Right ventricle myocardium superior (tissue), 1 donor: ENCODE measurements at places on chromosomes 2 and 18.

GRCh38 chr2:190972846-190973245 lies 41.1 kb downstream of the STAT1 start:
- DNase-seq: no peak

GRCh38 chr18:29653671-29654215 lies 1388.8 kb downstream of the DSC3 start:
- DNase-seq: no peak

- DNase-seq: peak; percentile 74
Observed at GRCh38 chr2:65316072-65316471, 88.4 kb downstream of the ACTR2 start.

DNA sequence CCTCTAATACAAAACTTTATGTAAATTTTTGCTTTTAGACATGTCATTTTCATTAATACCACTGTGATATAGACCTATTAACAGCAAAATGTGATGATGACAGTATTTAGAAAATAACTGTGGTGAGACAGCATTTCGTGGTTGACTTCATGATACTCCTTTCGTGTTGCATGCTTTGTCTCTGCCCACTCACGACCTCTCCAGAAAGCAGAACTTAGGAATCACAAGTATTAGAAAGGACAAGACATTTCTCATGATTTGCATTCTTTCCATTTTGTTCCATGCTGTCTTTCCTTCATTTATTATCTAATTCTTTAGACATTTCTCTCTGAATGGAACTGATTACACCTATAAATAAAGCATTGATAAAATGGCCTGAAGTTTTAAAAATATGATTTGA lies 85.2 kb upstream of the POU3F3 start:
- DNase-seq: no peak

DNA sequence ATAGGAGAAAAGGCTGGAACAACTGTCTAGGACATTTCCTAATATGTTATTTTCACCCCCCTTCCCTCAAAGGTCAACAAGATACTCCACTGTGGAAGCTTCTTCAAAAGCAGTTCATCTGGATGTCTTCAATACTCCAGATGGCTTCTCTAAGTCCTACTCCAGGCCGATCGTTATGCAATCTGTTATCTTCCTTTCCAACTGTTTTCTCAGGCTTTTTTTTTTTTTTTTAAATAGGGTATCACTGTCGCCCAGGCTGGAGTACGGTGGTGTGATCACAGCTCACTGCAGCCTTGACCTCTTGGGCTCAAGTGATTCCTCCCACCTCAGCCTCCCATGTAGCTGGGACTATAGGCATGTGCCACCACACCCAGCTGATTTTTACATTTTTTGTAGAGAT lies 26.3 kb downstream of the ATP8B1 start:
- DNase-seq: no peak

DNA sequence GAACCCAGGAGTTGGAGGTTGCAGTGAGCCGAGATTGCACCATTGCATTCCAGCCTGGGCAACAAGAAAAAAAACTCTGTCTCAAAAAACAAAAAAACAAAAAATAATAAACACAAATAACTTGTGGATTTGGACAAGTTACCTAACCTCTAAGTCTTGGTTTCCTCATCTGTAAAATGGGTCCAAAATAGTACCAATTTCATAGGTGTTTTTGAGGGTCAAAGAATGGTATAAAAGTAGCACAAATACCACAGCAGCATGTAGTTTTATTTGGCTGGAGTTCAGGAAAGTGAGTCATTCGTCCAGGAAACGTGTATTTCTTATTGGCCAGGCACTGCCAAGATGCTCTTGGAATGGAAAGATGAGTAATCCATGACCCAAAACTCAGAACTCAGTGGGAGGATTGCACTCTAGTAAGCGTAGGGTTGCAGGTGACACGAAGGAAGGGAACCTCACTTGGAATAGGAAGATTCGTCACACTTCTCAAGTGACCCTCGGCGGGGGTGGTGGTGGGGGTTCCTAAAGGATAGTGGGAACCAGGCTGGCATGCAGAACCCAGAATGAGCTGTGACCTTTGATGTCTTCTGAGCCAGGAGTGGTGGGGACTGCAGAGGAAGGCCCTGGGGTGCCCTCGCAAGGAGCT lies 24.4 kb downstream of the GRHL1 start:
- no peak for DNase-seq

- no peak for DNase-seq
Observed at GRCh38 chr2:66948234-66948633, 448.9 kb upstream of the ETAA1 start.

GRCh38 chr2:217478831-217479455 lies 523.9 kb downstream of the TNS1 start:
- no peak for DNase-seq

- no peak for DNase-seq
Observed at GRCh38 chr2:122822319-122822718, 1066.9 kb downstream of the TSN start.

DNA sequence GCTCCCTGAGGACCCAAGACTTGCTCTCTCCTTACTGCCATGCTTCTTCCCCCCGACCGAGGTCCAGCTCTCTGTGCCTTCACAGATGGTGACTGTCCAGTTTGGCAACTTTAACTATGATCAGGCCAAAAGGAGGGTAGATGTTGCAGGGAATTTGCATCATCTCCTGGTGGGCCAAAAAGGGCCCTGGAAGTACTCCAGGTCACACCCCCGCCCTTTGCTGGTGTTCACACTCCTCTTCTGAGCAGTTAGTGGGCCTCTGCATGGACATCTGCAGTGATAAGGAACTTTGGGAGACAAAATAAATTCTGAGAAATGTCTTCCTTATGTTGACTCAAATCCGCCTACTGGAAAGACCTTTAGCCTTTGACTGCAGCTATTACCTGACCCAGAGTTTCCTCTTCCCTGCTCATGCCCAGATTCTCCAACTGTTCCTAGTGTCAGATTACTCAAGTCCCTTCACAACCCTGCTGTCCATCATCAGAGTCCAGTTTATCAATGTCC lies 234.4 kb downstream of the LOXHD1 start:
- DNase-seq: no peak

DNA sequence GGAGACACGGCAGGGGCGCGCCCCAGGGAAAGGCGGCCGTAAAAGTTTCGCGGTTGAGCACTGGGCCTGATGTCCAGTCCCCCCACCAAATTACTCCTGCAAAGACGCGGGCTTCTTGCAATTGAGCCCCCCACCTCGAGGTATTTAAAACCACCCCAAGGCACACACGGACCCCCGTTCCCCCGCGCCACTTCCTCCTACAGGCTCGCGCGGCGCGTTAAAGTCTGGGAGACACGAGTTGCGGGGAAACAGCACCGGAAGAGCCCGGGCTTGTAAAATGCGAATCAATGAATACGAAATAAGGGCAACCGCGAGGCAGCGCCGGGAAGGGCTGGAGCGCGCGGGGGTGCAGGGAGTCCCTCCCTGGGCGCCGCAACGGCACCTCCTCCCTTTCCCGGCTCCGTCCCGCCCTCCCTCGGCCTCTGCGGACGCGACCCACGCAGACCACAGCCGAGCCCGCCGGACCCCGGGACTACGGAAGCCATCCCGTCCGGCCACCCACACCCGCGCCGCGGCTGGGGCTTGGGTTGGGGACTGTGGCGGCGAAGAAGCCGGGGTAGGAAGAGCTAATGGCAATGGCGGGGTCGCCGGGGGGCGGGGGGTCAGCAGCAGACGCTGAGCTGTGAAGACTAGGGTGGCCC lies 918 bp upstream of the NETO1 start:
- no peak for DNase-seq

- no peak for DNase-seq
Observed at GRCh38 chr2:85441864-85442263, 23.4 kb downstream of the SH2D6 start.

- DNase-seq: no peak
Observed at GRCh38 chr2:181465676-181466375, 8.6 kb downstream of the ITGA4 start.

DNA sequence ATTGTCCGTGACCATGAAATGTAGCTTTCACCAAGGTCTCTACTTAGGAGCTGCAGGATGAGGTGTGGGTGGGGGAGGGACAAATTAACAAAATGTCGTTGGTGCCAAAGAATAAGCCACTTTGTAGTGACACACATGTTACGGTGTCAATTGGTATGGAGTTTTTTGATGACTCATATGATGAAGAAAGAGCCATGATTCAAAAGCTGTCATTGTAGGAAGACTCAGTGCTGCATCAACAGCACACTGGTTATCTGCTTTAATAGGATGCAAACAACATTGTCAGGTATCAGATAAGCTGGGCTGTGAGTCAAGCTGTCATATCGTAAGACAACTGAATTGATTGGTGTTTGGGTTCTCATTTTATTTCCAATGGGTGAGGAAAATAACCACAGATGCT lies 36.6 kb upstream of the BOD1L2 start:
- no peak for DNase-seq

GRCh38 chr2:52404046-52404445 lies 1363.6 kb upstream of the CHAC2 start:
- no peak for DNase-seq

DNA sequence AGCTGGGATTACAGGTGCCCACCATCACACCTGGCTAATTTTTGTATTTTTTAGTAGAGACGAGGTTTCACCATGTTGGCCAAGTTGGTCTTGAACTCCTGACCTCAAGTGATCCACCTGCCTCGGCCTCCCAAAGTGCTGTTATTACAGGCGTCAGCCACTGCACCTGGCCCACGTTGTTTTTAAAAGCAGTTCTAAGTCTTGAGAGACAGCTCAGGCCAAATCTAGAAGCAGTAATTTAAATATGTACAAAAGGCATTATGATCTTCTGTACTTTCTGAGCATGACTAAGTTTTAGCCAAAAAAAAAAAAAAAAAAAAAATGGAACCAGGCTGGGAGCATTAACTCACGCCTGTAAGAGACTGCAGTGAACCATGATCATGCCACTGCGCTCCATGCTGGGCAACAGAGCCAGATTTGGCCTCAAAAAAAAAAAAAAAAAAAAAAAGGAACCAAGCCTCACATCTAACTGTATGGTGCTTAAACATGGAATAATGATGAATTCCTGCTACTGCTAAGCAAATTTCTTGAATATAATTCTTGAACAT lies 4.0 kb downstream of the ABHD3 start:
- DNase-seq: no peak

- no peak for DNase-seq
Observed at GRCh38 chr18:53644799-53645471, 579.5 kb downstream of the MBD2 start.

GRCh38 chr2:220466251-220466691 lies 838.8 kb downstream of the SLC4A3 start:
- DNase-seq: no peak

GRCh38 chr2:215787025-215787424 lies 226.3 kb downstream of the MREG start:
- no peak for DNase-seq

DNA sequence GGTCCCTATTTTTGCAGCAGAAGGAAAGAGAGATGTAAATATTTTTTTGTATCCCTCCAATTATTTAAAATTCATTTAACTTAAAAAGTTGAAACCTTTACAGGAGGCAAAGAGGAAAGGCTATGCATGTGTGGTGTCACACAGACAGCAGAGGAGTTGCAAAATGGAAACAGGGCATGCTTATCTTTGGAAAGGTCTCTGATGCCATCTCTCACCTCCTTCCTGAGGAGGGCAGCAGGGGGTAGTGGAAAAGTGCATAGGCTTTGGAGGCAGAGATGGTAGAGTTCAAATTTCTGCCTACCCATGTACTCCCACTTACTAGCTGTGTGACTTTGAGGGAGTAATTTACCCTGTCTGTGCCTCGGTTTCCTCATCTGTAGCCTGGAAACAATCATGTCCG lies 99.6 kb upstream of the MCFD2 start:
- DNase-seq: no peak

GRCh38 chr2:160492401-160493226 lies 993 bp downstream of the RBMS1 start:
- peak; percentile 87 for DNase-seq

GRCh38 chr2:86285571-86285970 lies 51.9 kb downstream of the REEP1 start:
- no peak for DNase-seq

- no peak for DNase-seq
Observed at GRCh38 chr2:215912299-215912842, 101.0 kb downstream of the MREG start.

DNA sequence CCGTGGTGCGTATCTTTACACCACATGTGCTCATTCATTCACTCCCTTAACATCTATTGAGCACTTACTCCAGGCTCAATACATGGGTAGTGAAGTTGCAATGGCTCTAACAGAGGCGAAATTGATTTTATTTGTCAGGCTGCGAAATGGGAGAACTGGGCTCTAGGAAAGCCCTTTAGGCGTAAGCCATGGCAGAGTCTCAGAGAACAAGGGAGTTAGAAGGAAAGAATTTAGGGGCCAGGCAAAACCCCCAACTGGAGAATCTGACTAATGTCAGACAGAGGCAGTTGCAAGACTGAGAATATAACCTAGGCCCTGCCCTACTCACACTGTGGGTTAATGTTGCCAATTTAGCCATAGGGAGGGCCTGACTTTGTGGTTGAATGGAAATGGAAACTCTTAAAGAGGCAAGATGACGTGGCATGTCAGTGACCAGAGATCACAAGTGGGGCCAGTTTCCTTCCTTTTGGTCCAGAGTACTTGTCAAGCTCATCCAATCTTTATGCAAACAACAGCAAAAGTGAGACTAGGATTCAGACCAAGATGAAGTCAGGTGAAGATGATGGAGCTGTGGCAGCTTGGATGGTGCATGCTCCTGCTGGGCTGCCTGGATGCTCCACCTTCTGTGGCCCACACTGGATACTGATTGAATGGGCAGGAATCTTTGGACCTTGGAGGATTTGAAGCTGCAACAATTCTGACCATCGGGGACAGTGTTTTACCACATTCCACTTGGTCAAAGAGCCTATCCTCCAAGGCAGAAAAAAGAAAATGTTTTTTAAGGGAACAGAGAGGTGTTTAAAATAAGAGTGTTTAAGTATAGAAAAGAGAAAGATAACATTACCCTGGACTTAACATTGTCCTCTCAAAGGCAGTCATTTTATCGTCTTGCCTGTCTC lies 92.2 kb downstream of the CAPN13 start:
- DNase-seq: no peak

- DNase-seq: no peak
Observed at GRCh38 chr2:84486441-84487115, 27.5 kb upstream of the SUCLG1 start.

- no peak for DNase-seq
Observed at GRCh38 chr18:45221363-45221762, 393.9 kb upstream of the SLC14A2 start.

DNA sequence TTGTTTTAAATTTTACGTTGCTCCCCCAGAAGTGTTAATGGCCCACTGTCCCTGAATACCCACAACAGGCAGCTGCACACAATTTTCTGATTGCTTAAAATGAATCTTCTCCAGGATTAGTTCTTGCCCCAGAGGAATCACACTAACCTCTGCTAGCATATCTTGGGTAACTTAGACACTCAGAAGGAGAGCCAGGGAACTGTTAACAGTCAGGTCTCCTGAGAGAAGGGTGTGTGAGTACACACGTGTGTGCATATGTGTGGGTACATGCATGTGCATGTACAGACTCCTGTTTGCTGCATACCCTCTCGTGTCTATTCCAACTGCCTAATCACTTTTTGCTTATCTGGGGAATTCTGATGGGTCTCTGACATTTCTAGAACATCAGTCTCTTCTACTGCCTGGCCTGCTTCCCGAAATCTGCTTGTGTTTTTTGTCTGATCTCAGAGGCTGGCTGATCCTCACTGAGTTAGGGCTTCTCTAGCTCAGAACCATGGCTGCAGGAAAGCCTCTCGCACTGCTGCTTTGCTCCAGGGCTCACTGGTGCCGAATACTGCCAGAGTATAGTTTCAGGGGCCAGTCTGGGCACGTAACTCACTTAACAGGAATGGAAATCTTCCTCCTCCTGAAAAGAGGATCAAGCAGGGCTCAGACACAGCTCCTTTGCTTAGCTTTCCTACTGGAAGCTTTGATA lies 62.8 kb downstream of the PRELID3A start:
- DNase-seq: no peak
